Inflammatory macrophage (primary cell): ENCODE measurements at places on chromosomes 4 and X.

DNA sequence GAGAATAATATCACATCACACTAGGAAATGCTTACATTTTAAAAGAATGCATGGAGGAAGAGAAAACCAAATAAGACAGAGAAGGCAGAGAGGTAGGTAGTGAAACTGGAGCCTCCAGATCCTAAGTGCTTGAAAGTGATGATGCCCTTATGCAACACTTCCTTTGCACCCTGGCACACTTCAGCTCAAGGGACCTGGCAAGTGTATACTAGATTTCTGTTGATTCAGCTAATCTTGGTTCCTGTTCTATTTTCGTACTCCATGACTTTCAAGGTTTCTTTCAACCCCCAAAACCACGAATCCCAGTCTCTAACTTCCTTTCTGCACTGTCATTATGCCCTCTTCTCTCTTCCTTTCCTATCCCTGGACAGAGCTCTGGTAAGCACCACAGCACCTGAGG, 36.9 kb upstream of the SH3KBP1 start:
- peak; percentile 53 for DNase-seq

GRCh38 chr4:178953447-178954120, 1511.3 kb upstream of the AGA start:
- no peak for DNase-seq

- DNase-seq, result no peak
Observed at GRCh38 chrX:65203545-65203944, 227.3 kb upstream of the ZC4H2 start.

GRCh38 chrX:71128915-71129765, 10.7 kb downstream of the MED12 start:
- DNase-seq, result peak; percentile 68

GRCh38 chr4:12137575-12137974, 708.9 kb upstream of the HS3ST1 start:
- DNase-seq, result no peak

DNA sequence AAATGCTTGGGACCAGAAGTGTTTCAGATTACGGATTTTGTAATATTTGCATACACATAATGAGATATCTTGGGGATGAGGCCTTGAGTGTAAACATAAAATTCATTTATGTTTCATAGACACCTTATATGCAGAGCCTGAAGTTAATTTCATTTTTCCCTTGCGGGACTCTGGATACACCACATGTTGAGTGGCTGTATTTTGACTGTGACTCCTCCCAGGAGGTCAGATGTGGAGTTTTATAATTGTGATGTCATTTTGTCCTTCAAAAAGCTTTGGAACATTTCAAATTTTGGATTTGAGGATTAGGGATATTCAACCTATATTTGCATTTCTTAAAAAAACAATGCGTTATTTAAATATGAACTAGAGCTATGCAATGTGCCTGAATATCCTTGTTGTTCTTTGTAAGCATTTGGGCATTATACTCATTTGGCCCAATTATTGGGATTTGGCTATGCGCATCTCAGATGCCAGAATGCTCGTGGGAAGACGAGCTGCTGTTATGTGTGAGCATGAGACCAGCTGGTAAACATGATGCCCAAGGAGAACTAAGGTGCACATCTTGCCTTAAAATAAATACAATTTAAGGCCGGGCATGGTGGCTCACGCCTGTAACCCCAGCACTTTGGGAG, 223.0 kb upstream of the STS start:
- no peak for DNase-seq

DNA sequence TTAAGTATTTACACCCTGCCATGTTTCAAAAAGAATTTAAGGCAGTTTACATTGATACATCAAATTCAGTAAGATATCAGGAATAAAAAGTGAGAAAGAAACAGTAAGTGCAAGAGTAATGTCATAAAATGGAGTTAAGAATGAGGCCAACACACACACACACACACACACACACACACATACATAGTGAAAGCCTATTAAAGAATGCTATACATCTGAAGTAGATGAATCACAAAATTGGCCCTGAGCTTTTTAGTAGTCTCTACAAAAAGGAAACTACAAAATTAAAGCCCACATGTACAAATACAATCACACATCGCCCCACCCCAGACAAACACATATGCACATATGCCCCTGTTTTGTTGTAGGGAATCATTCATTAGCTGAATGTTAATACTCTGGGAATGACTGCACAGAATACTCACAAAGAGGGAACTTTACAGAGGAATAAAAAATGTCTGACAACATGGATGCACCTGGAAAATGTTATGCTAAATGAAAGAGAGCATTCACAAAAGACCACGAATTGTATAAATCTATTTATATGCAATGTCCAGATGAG, 428.8 kb downstream of the IL15 start:
- no peak for DNase-seq

GRCh38 chr4:165602621-165603020, 223.8 kb downstream of the CPE start:
- DNase-seq, result no peak

DNA sequence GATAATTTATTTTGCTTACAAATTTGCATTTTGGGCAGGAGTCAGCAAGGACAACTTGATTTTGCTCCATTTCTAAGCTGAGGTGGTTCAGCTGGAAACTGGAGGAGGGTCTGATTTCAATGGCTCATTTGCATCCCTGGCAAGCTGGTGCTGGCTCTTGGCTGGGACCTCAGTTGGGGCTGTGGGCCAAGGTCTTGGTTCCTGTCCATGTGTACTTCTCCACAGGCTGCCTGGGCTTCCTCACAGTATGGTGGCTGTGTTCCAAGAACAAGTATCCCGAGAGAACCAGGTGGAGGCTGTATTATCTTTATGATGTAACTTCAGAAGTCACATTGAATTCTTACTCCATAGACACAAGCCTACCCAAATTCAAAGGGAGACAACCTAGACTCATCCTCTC, 77.0 kb upstream of the STX18 start:
- DNase-seq, result no peak

DNA sequence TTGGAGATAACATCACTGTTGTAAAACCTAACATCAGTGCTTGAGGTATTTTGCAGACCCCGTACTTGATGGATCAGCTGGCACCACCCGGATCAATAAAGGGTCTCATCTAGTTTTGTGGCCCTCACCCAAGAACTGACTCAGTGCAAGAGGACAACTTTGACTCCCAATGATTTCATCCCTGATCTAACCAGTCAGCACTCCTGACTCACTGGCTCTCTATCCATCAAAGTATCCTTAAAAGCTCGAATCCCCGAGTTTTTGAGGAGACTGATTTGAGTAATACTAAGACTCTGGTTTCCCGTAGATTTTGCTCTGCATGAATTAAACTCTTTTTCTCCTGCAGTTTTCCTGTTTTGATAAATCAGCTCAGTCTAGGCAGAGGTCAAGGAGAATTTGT, 2498.1 kb downstream of the PCDH7 start:
- no peak for DNase-seq

GRCh38 chr4:124757126-124757525, 44.6 kb upstream of the ANKRD50 start:
- DNase-seq, result no peak

- DNase-seq, result peak; percentile 11
Observed at GRCh38 chr4:128565565-128566186, 243.8 kb upstream of the JADE1 start.

DNA sequence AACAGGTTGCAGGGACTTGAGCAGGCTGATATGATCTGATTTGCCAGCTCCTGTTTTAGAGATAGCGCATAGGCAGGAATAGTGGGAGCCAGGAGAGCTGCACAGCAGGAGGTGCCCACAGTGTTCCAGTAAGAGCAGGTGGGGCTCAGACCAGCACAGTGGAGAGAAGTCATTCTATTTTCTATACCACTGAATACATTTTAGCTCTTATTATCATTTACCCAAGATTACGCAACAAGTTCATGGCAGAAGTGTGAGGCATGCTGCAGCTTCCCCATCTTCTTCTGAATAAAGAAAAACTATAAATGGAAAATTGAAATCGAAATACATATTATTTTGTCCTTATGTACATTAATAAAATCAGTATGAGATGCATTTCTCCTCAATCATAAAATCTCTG, 114.7 kb upstream of the EDNRA start:
- no peak for DNase-seq

GRCh38 chr4:77805840-77806239, 13.3 kb downstream of the CNOT6L start:
- DNase-seq, result no peak
